H7 (cell line): ENCODE measurements at places on chromosomes 11 and 22. TPM values are rescaled to one million over a fixed set of nuclear protein-coding genes. Genes with fewer than 3 reads are reported as not detected.
A peak's percentile ranks its signal among the peaks of the same experiment; 100 is the strongest.

- DNase-seq = peak; percentile 81
Observed at GRCh38 chr11:129372609-129373488, 2.8 kb upstream of the BARX2 start.

- no peak for DNase-seq
Observed at GRCh38 chr11:131077340-131077739, 161.1 kb upstream of the SNX19 start.

GRCh38 chr11:57288771-57289579, 35.8 kb downstream of the TNKS1BP1 start:
- DNase-seq = peak; percentile 43

DNA sequence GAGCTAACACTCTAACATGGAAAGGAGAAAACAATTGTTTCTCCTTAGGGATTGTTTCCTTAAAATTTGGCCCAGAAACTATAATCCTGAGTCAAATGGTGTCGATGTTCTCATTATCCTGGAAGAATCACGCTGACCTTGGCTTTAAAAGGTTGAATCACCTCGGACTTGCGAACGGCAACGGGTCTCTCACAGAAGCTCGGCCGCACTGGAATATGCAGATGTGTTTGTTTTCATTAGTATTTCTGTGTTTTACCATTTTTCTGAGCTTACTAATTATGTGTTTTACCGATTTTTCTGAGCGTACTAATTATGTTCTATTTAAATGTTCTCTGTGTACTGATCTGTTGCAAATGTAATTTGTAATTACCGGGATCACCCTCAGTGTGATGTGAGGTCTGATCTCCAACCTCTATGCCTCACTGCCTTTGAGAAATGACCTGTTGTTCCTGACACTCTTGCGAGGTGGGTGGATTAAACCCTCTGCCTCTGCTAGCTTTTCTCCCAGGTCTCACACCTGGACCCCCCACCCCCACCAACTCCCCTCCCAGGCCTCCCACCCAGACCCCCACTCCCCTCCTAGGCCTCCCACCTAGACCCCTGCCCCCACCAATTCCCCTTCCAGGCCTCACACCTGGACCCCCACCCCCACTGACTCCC, 38.3 kb upstream of the BRSK2 start:
- peak; percentile 82 for DNase-seq

GRCh38 chr11:31484497-31484896, 24.9 kb downstream of the IMMP1L start:
- no peak for DNase-seq

GRCh38 chr11:73244589-73245240, 26.6 kb downstream of the P2RY2 start:
- no peak for DNase-seq

GRCh38 chr11:28679795-28680468, 571.7 kb downstream of the METTL15 start:
- DNase-seq = no peak

LARGE1 gene
- 30.7 and 35.4 TPM in 2 replicates for total RNA-seq

DNA sequence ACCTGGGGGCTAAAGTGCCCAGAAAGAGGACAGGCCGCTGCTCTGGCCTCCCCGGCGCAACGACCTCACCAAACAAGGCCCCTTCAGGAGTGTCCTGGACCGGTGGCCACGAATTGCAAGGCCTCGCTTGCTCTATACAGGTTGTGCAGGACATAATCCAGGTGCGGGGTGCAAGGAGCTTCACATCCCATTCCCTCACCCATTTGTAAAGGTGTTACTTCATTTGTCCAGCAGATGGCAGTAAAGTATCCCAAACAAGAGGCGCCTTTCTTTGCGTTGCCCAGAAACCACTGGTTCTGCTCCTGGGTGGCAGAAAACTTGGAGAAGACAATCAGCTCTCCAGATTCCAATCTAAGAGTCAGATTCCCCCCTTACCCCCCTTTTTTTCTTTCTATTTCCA, 35.9 kb upstream of the PRDM11 start:
- DNase-seq = peak; percentile 86

- DNase-seq = no peak
Observed at GRCh38 chr11:31960126-31960525, 130.7 kb upstream of the RCN1 start.

GRCh38 chr11:5527716-5528115, 11.2 kb upstream of the UBQLNL start:
- no peak for DNase-seq

ARHGAP20 gene
- 0.07 and 0.14 TPM in 2 replicates for total RNA-seq

SBF1 gene
- 53.8 and 64.4 TPM in 2 replicates for total RNA-seq

- DNase-seq = no peak
Observed at GRCh38 chr11:3686751-3687150, 15.6 kb upstream of the CHRNA10 start.

- DNase-seq = no peak
Observed at GRCh38 chr11:26399336-26399735, 67.4 kb downstream of the ANO3 start.

DNA sequence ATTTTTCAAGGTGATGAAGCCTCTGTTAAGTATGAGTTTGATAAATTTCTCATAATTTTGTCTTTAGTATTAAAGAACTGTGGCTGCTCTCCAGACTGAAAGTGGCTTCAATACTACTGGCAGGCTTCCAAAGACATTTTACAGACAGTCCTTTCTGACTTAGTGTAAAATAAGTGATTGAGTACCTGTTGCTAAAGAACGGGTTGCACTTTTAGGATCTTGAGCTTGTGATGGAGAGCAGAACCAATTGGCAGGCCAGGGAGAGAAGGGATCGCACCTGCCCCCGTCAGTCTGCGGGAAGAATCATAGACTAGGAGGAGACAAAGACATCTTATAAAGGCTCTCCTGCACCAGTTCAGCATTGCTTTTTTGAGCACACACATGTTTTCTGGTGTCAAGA, 4.4 kb downstream of the NCAM1 start:
- DNase-seq = peak; percentile 27

GRCh38 chr11:132030896-132031295, 660.5 kb downstream of the NTM start:
- DNase-seq = no peak

TEX12 gene
- total RNA-seq = 0.21 TPM in 1 of 2 replicates, not detected in the other

DNA sequence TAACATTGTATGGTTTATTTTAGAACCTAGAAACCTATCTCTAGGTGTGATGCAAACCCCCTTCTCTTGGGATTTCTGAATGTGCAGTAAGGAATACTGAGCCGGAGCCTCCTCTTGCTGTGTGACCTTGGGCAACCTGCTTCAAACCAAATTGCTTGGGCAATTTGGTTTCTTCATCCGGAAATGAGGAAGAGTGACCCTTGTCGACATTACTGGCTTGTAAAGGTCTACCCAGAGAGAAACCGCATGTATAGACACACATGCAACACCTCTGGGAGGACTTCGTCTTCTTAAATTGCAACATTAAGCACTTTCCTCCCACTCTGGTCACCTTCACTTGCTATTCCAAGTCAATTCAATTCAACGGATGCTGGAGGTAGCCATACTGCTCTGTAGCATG, 19.6 kb upstream of the TP53I11 start:
- no peak for DNase-seq

GSTT2B gene
- total RNA-seq = 13.1 and 18.9 TPM in 2 replicates

DNA sequence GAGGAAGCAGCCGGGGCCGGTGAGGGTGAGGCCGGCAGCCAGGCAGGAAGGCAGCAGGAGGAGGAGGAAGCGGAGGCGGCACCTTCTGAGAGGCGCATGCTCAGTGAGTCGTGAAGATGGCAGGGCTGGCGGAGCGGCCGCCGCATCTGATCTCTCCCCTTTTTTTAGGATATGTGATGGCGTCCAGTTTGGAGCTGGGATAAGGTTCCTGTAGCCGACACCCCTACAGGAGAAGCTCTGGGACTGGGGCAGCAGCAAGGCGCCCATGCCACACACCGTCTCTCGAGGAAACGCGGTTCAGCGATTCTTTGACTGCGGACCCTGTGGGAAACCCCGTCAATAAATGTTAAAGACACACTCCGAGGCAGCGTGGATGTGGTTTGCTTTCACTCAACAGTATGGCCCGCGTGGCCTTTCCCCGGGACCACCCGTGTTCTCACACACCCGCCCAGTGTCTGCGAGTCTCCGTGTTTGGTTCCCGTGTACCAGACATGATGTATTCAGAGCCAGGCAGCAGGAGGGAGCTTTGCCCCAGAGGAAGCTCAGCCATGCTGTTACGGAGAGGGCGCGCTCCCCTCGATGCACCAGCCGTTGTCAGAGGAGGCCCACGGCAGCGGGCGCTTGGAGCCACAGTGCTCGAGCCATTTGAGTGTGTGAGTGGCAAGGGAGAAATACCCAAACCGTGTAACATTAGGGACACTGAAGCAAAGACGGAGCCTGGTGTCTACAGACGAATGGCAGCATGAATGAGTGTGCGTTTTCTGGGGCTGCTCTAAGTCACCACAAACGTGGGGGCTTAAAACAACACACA, 27.7 kb upstream of the PARVB start:
- no peak for DNase-seq

DNA sequence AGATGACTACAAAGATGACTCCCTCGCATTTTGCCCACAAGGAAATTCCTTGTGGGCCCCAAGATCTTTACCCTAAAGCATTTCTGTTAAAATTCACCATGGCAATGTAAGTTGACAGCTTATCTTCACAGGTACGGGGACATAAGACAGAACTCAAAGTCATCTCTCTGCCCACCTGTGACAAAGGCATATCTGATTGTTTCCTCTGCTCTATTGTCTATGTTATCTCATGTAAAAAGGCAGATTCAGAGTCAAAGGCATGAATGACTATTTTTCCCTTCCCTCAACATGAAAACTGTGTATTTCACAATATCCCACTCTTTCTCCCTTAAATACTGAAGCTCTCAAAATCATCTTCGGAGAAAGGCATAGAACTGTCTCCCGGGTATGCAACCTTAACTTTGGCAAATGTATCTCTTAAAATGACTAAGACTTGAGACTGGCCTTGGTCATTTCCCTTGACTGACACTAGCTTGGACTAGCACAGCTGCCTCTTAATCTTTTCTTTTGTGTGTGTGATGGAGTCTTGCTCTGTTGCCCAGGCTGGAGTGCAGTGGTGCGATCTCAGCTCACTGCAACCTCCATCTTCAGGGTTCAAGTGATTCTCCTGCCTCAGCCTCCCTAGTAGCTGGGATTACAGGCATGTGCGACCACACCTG, 103.2 kb downstream of the MICAL3 start:
- no peak for DNase-seq

GRCh38 chr11:15483205-15483604, 368.5 kb downstream of the INSC start:
- no peak for DNase-seq
